ENCODE measurements at places on chromosomes 16 and 17. TPM values are rescaled to one million over a fixed set of nuclear protein-coding genes. Genes with fewer than 3 reads are reported as not detected.

Gene HBA1
- total RNA-seq = not detected

Gene SPEM3
- total RNA-seq = not detected

Gene GPT2
- 16.0 TPM for total RNA-seq

Gene KIF2B
- not detected for total RNA-seq

Gene FAM83G
- 9.2 TPM for total RNA-seq

Gene HNF1B
- not detected for total RNA-seq

Gene PRR35
- total RNA-seq = 0.06 TPM

Gene P2RX1
- 0.17 TPM for total RNA-seq

Gene ACBD4
- 4.4 TPM for total RNA-seq

Gene RHBDF2
- total RNA-seq = 17.6 TPM

Gene EXOC3L1
- total RNA-seq = 10.3 TPM

Gene C17orf50
- not detected for total RNA-seq

Gene CDRT15
- not detected for total RNA-seq

Gene SREBF1
- total RNA-seq = 34.4 TPM
